ENCODE measurements at places on chromosomes 12 and 14. TPM values are rescaled to one million over a fixed set of nuclear protein-coding genes. Genes with fewer than 3 reads are reported as not detected.

- no peaks in the 10 kb centered on the region for H3K36me3 ChIP-seq
- no peak overlapping the region for H3K27ac ChIP-seq
- H3K4me3 ChIP-seq, result no peak overlapping the region
- no peak for DNase-seq
- H3K27me3 ChIP-seq, result no peaks in the 10 kb centered on the region
Observed at GRCh38 chr12:112747501-112747900, 44.0 kb upstream of the RPH3A start.

DNA sequence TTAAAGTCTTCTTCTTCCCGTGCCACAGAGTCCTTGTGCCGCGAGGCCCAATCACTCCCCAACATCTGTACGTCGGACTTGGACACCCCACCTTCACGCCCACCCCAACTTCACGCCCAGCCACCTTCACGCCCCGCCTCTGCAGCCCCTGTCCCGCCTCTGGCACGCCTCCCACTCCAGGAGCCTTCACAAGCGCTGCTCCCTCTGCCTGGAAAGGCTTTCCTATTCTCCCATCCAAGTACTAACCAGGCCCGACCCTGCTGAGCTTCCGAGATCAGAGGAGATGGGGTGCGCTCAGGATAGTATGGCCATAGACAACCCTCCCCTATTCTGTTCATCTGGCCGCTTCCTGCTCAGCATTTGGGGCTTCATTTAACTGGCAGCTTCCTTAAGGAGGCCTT lies 17.3 kb upstream of the EIF5 start:
- no peaks in the 10 kb centered on the region for H3K27me3 ChIP-seq
- H3K4me3 ChIP-seq, result no peak overlapping the region
- H3K4me1 ChIP-seq, result no peaks in the 10 kb centered on the region
- H3K36me3 ChIP-seq, result no peaks in the 10 kb centered on the region
- H3K27ac ChIP-seq, result no peak overlapping the region
- no peak for DNase-seq

- H3K36me3 ChIP-seq, result no peaks in the 10 kb centered on the region
- no peaks in the 10 kb centered on the region for H3K27me3 ChIP-seq
- no peak for DNase-seq
- no peak overlapping the region for H3K27ac ChIP-seq
Observed at GRCh38 chr12:57404966-57405640, 25.7 kb downstream of the R3HDM2 start.

GRCh38 chr14:101178184-101179072 lies 274.9 kb upstream of the RTL1 start:
- H3K4me3 ChIP-seq, result no peak overlapping the region
- H3K4me1 ChIP-seq, result no peaks in the 10 kb centered on the region
- DNase-seq, result no peak
- no peak overlapping the region for H3K27ac ChIP-seq
- H3K27me3 ChIP-seq, result no peaks in the 10 kb centered on the region
- H3K36me3 ChIP-seq, result no peaks in the 10 kb centered on the region

GRCh38 chr14:81710232-81710845 lies 176.7 kb upstream of the SEL1L start:
- no peak for DNase-seq
- no peaks in the 10 kb centered on the region for H3K36me3 ChIP-seq
- H3K4me1 ChIP-seq, result no peaks in the 10 kb centered on the region
- no peak overlapping the region for H3K4me3 ChIP-seq
- H3K27ac ChIP-seq, result no peak overlapping the region

TAC3 gene
- not detected for total RNA-seq

All from uterus (tissue), 4 donors.